HT-29 (cell line): ENCODE measurements at places on chromosomes 2 and 18. TPM values are rescaled to one million over a fixed set of nuclear protein-coding genes. Genes with fewer than 3 reads are reported as not detected.

- DNase-seq: no peak
Observed at GRCh38 chr2:71609029-71609428, 155.7 kb downstream of the DYSF start.

DNA sequence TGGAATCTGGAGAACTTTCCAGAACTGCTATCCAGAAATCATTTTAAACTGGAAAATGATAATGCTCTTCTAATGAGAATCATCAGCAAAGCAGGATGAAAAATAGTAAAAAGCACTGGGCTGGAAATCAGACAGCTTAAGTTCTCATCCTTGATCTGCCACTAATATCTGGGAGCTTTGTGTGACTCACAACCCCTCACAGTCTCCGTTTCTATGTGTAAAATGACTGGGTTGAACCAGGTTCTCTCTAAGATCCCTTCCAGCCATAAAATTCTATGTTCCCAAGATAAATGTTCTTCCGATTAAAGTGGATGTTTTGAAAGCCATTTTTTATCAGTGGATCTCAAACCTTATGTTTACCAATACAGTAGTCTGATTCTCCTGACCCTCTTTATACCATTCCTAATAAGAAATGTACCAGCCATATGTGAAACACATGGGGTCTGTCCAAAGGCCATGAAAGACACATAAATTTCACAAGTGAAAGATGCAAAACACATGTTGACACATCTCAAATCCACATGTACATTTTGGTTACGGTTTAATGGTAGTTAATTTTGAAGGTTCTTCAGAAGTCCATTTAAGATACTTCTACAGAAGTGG, 188.8 kb downstream of the EN1 start:
- DNase-seq: no peak

- no peak for DNase-seq
Observed at GRCh38 chr2:175234650-175235049, 53.1 kb upstream of the ATP5MC3 start.

COLEC12 gene
- not detected in 2 replicates for total RNA-seq

CROCC2 gene
- total RNA-seq: not detected in 2 replicates

LCLAT1 gene
- total RNA-seq: 14.6 and 15.1 TPM in 2 replicates
